ENCODE measurements at places on chromosomes 7 and 10.

DNA sequence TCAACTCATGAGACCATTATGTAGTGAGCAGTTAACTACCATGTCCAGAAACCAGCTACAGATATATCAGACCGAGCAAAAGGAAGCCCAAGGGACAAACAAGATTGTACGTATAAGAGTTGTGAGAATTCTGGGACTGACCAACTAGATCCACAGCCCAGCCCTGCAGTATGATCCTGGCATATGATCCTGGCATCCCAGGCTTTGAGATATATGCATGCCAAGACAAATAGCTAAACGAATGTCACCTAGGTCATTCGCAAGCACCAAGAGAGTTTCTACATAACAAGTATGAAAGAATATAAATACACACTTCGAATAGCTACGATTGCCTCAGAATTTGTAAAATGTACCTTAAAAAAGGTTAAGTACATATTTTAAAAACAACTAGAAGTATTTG, 56.4 kb upstream of the PMPCB start:
- no peaks in the 10 kb centered on the region for H3K27me3 ChIP-seq
- H3K27ac ChIP-seq: no peak overlapping the region
- no peaks in the 10 kb centered on the region for H3K36me3 ChIP-seq
- no peak for DNase-seq

- H3K27me3 ChIP-seq: no peaks in the 10 kb centered on the region
- no peaks in the 10 kb centered on the region for H3K4me1 ChIP-seq
- H3K36me3 ChIP-seq: no peaks in the 10 kb centered on the region
Measured at GRCh38 chr7:15755061-15755460, 68.6 kb upstream of the MEOX2 start.

DNA sequence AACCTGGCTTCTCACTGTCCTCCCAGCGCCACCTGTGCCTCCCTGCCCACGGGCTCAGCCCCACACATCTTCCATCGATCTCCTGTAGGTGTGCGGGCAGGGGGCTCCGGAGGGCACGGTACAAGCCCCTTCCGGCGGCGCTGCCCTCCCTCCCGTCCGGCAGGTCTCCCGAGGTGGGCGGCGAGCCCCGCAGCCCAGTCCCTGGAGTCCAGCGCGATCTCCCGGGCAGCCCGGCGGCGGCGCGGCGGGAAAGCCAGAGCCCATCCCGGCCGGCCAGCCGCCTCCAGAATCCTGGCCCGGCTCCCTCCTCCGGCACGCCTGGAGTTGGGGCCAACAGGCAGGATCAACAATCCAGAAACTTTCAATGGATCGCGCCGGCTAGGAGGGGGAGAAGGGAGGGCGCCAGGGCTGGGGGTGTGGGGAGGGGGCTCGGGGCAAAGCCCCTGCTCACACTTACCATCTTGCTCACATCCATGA, 100.1 kb downstream of the HIP1 start:
- peak overlapping the region; percentile 93 for H3K27ac ChIP-seq
- peak; percentile 63 for DNase-seq
- H3K27me3 ChIP-seq: no peaks in the 10 kb centered on the region
- peaks cover 13% of the 10 kb centered on the region for H3K4me1 ChIP-seq
- peak overlapping the region; percentile 98 for H3K4me3 ChIP-seq

DNA sequence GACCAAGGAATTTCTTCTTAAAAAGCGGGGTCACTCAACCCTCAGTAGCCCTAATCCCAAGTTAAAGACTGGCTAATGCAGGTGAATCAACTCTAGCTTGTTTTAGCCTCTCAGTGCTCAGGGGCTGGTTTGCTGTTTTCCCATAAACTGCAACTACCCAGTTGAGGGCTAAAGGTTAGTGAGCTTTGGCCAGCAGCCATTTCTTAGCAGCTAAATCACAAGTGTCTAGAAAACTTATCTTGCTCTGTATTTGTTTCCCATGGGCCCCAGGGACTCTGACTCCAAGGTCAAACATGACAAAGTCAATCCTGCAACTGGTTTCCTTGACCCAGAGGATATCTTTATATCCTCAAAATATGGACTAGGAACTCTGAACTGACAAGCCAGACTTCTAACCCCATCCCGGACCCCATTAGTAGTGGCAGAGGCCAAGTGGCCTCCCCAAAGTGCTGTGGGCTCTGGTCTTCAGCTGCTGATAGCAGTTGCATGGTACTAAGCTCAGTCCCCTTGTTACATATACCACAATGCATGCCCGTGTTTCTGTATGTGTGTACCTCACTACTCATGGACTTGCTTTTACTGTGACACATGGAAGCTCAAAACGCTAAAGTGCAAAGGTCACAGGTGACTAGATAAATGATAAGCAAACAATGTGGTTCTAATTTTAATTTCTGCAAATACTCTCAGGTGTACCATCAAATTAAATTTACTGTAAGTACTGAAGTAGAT, 793.0 kb upstream of the IGFBP3 start:
- no peak for DNase-seq
- no peaks in the 10 kb centered on the region for H3K4me1 ChIP-seq
- H3K4me3 ChIP-seq: peak overlapping the region; percentile 40

GRCh38 chr10:47450442-47450841, 33.5 kb downstream of the ANXA8 start:
- no peaks in the 10 kb centered on the region for H3K36me3 ChIP-seq
- no peak overlapping the region for H3K27ac ChIP-seq
- H3K27me3 ChIP-seq: no peaks in the 10 kb centered on the region
- H3K4me3 ChIP-seq: no peak overlapping the region
- H3K4me1 ChIP-seq: no peaks in the 10 kb centered on the region
- no peak for DNase-seq

- no peak for DNase-seq
- H3K27ac ChIP-seq: no peak overlapping the region
- no peaks in the 10 kb centered on the region for H3K36me3 ChIP-seq
- H3K27me3 ChIP-seq: no peaks in the 10 kb centered on the region
Measured at GRCh38 chr10:63542835-63543575, 21.8 kb downstream of the REEP3 start.

DNA sequence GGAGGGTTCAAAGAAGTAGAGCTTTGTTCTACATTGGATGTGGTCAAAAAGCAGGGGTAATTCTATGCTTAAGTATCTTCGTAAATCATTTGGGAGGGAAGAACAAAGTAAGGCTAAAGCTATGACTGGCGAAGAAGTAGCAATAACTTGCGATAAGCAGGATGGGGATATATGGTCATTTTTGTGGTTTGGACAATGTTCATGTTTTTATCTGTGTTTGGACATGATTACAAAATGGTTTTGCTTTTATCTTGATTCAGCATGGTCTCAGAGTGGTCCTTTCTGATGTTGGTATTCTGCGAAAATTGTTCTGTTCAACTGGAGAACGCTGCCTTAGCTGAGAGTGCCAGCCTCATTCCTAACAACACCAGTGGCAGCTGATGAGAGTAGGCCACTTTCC, 208.8 kb downstream of the SEMA3A start:
- no peaks in the 10 kb centered on the region for H3K27me3 ChIP-seq
- no peak for DNase-seq
- peaks cover 69% of the 10 kb centered on the region for H3K36me3 ChIP-seq
- no peak overlapping the region for H3K4me3 ChIP-seq

DNA sequence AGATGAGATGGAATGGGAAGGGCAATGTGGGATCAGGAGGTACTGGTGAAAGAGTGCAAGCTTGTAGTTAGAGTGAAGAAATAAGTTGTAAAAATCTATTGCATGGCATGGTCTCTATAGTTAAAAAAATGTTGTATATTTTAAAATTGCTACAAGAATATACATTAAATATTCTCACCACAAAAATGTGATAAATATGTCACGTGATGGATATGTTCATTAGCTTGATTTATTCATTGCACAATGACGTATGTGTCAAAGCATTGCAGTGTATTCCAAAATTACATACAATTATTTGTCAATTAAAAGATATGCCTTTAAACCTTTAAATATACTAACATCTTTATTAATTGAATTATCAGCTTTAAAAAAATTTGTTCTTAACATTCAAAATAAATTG, 1607.1 kb downstream of the REEP3 start:
- H3K4me3 ChIP-seq: no peak overlapping the region
- no peaks in the 10 kb centered on the region for H3K36me3 ChIP-seq
- no peaks in the 10 kb centered on the region for H3K4me1 ChIP-seq

- no peak overlapping the region for H3K4me3 ChIP-seq
- no peak for DNase-seq
- no peaks in the 10 kb centered on the region for H3K27me3 ChIP-seq
- H3K36me3 ChIP-seq: no peaks in the 10 kb centered on the region
- H3K4me1 ChIP-seq: peaks cover 3% of the 10 kb centered on the region
Measured at GRCh38 chr10:104117839-104118323, 4.1 kb upstream of the SFR1 start.

- H3K4me3 ChIP-seq: no peak overlapping the region
- no peaks in the 10 kb centered on the region for H3K36me3 ChIP-seq
Measured at GRCh38 chr7:33798686-33799325, 106.5 kb upstream of the BMPER start.
